ENCODE measurements at places on chromosomes 7 and 10. TPM values are rescaled to one million over a fixed set of nuclear protein-coding genes. Genes with fewer than 3 reads are reported as not detected.

- no peak for DNase-seq
- no peaks in the 10 kb centered on the region for H3K27me3 ChIP-seq
- H3K27ac ChIP-seq, result no peak overlapping the region
- no peaks in the 10 kb centered on the region for H3K4me1 ChIP-seq
Measured at GRCh38 chr10:1205450-1206030, 149.4 kb downstream of the WDR37 start.

- no peak overlapping the region for H3K4me3 ChIP-seq
- peak overlapping the region; percentile 66 for H3K27ac ChIP-seq
- peaks cover 18% of the 10 kb centered on the region for H3K36me3 ChIP-seq
- DNase-seq, result no peak
Measured at GRCh38 chr10:74039561-74040145, 41.7 kb downstream of the VCL start.

DNA sequence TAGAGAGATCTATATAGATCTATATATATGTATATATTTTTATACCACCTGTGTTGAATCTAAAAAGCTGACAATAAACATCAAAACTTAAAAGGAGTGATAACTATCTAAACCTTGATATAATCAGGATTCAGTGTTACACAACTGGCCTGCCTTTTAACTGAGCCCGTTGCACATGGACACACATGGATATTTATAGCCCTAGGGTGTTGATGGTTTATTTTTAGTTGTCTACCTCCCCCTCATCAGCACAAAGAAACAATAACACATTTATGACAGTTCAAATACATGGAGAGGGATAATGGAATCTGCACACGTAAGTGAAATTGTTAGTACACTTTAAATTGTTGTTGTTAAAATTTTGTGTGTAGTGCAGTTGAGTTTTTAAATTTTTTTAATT is 336.9 kb downstream of the ZNF248 start:
- H3K27me3 ChIP-seq, result no peaks in the 10 kb centered on the region
- H3K36me3 ChIP-seq, result no peaks in the 10 kb centered on the region
- DNase-seq, result no peak
- peak overlapping the region; percentile 12 for H3K27ac ChIP-seq

DNA sequence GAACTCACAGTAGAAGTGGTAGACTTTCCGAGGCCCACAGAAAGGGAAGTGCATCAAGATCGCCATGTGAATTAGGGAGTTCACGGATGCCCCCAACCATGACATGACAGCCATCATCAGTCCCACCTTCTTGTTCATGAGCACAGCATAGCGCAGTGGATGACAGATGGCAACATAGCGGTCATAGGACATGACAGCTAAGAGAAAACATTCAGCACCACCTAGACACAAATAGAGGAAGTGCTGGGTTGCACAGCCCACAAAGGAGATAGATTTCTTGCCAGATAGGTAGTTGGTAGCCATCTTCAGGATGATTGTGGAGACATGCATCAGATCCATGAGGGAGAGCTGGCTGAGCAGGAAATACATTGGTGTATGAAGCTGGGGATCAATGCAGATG is 342 bp downstream of the OR2AE1 start:
- H3K27ac ChIP-seq, result no peak overlapping the region
- H3K27me3 ChIP-seq, result no peaks in the 10 kb centered on the region
- H3K4me3 ChIP-seq, result no peak overlapping the region

DNA sequence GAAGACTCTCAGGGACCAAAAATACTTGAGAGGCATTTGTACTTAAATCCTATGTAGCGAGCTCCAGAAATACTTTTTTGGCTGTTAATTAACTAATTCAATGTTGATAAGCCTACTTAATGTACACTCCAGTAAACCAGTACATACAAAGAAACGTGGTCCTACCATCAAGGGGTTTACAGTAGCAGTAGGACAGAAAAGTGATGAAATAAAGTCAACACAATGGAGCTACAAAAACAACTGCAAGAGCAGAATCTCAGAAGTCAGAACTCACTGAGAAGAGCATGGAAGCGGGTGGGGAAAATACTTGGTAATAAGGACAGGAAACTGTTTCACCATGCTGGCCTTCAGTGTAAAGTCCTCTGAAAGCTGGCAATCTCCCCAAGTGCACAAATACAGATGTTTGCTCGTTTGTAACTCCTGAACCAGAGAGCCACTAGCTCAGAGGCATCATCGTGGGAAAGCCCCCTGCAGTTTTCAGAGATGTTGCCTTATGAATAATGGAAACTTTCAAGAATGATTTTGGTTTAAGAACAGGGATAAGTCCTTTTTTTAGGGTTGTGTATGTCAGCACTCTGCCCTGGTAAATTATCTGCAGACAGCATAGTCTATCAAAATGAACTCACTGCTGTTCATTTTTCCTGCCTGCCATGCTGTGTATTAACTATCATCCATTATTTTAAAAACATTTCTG is 233.2 kb downstream of the SORCS1 start:
- H3K36me3 ChIP-seq, result no peaks in the 10 kb centered on the region
- DNase-seq, result no peak
- H3K27me3 ChIP-seq, result no peaks in the 10 kb centered on the region
- H3K4me3 ChIP-seq, result no peak overlapping the region
- no peaks in the 10 kb centered on the region for H3K4me1 ChIP-seq
- no peak overlapping the region for H3K27ac ChIP-seq

DNA sequence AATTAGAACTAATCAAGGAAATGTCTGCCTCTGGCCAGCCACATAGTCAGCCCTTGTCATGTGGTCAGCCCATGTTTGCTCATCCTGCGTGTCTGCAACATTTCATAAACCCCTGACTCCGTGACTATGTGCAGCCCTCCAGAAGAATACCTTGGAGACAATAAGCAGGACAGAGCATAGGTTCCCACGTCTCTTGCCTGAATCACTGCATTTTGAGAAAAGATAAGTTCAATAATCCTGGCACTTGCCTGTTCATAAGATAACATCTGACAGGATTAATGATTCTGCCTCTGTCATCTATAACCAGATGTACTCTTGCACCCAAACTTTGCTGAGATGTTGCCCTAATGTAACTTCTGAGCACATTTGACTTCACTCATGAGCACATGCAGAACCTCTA is 78.4 kb downstream of the AKR1D1 start:
- H3K4me1 ChIP-seq, result no peaks in the 10 kb centered on the region
- H3K27ac ChIP-seq, result no peak overlapping the region
- H3K27me3 ChIP-seq, result no peaks in the 10 kb centered on the region
- H3K4me3 ChIP-seq, result no peak overlapping the region
- no peak for DNase-seq

- H3K4me1 ChIP-seq, result no peaks in the 10 kb centered on the region
- no peak for DNase-seq
- peaks cover 30% of the 10 kb centered on the region for H3K36me3 ChIP-seq
- no peak overlapping the region for H3K4me3 ChIP-seq
- H3K27me3 ChIP-seq, result no peaks in the 10 kb centered on the region
- H3K27ac ChIP-seq, result no peak overlapping the region
Measured at GRCh38 chr10:33263453-33263852, 71.0 kb downstream of the NRP1 start.

The SFTPA1 gene
- total RNA-seq, result not detected

The CYP2C19 gene
- total RNA-seq, result not detected

The TMEM130 gene
- not detected for total RNA-seq

The CALHM3 gene
- not detected for total RNA-seq

All from right atrium auricular region (tissue), 2 donors.